ENCODE measurements at places on chromosomes 3 and 15.
A peak's percentile ranks its signal among the peaks of the same experiment; 100 is the strongest.

- DNase-seq: peak; percentile 63
Observed at GRCh38 chr3:32374788-32375595, 16.7 kb upstream of the CMTM7 start.

GRCh38 chr3:127997016-127997415, 55.2 kb upstream of the SEC61A1 start:
- DNase-seq: no peak

- DNase-seq: no peak
Observed at GRCh38 chr15:70225416-70225815, 127.7 kb upstream of the TLE3 start.

- DNase-seq: no peak
Observed at GRCh38 chr15:26831951-26832350, 34.9 kb upstream of the GABRA5 start.
